Stimulated activated memory B cell treated with anti-CD40 and anti-IgM and Interleukin-4, amounts not matched to agents 10 μg/mL and 1 μg/mL and 100 μg/mL, for 72 hours (primary cell): ENCODE measurements at places on chromosomes 4 and X.
A peak's percentile ranks its signal among the peaks of the same experiment; 100 is the strongest.

GRCh38 chr4:8510191-8510590 lies 69.6 kb downstream of the TRMT44 start:
- no peaks in the 10 kb centered on the region for H3K27me3 ChIP-seq
- H3K36me3 ChIP-seq, result no peaks in the 10 kb centered on the region
- H3K4me1 ChIP-seq, result no peaks in the 10 kb centered on the region
- H3K4me3 ChIP-seq, result no peak overlapping the region
- no peak for ATAC-seq

DNA sequence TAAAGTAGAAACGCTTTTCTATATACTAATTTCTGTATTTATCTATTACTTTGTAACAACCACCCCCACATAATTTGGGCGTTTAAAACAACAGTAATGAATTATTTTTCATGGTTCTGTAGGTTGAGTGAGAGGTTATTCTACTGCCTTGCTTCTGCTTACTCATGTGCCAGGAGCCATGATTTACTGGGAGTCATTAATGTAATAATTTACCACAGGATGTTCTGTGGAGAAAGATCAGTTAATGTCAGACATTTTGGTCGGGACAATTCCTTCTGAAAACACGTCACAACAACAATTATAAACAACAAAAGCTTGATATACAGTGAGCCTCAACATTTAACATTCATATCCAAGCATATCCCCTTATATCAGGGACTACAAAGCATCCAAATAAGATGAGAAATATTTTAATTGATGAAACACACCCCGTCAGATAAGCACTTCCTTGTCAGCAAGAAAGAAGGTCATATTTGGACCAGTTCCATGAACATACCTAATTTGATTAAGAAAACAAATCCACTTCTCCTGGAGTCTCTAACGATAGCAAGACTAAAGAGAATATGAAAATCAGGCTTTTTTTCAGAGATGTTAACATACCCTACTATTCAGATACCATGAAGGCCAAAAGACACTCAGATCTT lies 238.5 kb downstream of the PRDM5 start:
- no peak overlapping the region for H3K27ac ChIP-seq
- H3K4me3 ChIP-seq, result no peak overlapping the region
- no peaks in the 10 kb centered on the region for H3K27me3 ChIP-seq

DNA sequence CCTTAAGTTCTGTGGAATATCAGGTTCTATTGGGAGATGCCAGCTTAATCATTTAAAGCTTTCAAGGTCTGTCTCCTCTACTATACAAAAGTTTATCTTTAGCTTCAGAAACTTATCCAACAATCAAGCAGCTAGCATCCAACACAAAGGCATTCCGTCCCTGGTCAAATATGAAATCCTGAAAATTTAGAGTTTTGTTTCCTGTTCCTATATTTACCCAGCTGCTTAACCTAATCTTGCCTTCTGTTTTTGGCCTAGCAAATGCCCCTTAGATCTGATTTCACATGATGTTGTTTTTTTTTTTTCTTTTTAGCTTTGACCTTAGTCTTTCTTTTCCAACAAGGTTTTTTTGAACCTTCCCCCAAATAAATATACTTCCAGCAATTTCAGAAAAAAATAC lies 33.8 kb downstream of the FAM13A start:
- H3K36me3 ChIP-seq, result no peaks in the 10 kb centered on the region
- H3K27ac ChIP-seq, result no peak overlapping the region
- H3K27me3 ChIP-seq, result no peaks in the 10 kb centered on the region
- ATAC-seq, result no peak
- no peak overlapping the region for H3K4me3 ChIP-seq

GRCh38 chrX:55161581-55161980 lies 58.6 kb upstream of the PAGE5 start:
- H3K4me1 ChIP-seq, result peaks cover 8% of the 10 kb centered on the region
- no peak for ATAC-seq
- peak overlapping the region; percentile 86 for H3K4me3 ChIP-seq
- peak overlapping the region; percentile 85 for H3K27ac ChIP-seq

DNA sequence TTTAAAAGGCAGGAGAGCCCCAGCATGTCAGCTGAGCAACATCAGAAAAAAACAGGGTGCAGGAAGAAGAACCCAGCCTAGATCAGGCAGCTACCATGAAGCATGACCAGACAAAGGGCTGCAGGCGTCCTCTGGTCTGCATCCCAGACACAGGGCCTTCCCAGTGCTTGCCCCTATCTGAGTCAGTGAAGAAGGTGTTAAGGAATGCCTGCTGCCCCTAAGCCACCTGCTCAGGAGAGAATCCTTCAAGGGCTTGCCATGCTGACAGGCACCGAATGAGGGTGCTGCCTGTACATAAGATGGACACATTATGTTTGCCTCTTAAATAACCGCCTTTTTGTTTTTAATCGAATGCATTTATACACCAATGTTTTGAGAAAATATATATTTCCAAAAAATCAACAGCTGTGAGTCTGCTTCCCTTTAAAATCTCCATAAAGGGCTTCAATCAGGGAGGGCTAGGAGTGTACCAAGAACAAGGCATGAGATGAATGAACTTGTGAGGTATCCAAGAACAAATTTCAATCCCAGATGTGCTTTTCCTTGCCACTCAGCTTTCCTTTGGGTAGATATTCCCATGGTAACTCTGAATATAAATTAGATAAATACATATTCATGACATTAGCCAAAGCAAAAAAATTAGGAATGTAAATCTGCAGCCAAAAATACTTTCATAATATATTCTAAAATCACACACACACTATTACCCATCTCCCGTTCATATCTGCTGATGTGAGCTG lies 85.1 kb downstream of the SLC9A7 start:
- no peak overlapping the region for H3K4me3 ChIP-seq
- no peak for ATAC-seq
- H3K27me3 ChIP-seq, result no peaks in the 10 kb centered on the region
- H3K36me3 ChIP-seq, result peaks cover 15% of the 10 kb centered on the region
- H3K27ac ChIP-seq, result no peak overlapping the region
- H3K4me1 ChIP-seq, result no peaks in the 10 kb centered on the region

GRCh38 chr4:150619042-150619441 lies 37.1 kb downstream of the MAB21L2 start:
- ATAC-seq, result no peak
- no peaks in the 10 kb centered on the region for H3K4me1 ChIP-seq
- H3K27ac ChIP-seq, result no peak overlapping the region
- no peaks in the 10 kb centered on the region for H3K27me3 ChIP-seq

DNA sequence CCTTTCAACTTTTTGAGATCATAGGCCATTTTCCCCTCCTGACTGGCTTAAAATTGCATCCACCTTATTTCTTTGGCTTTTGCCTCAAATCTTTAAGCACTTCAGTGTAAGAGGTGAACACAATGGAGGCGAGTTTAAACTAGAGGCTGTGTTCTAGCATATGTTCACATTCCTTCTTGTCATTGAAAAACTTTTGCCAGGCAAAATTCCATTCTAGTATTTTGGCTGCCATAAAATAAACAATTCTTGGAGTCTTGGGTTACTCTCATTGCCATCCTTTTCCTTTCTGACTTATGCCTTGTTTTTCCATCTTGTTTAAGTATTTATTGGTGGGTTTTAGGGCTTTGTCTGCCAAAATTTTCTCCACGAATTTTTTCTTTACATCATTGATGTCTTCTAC lies 137.3 kb upstream of the ANXA10 start:
- H3K4me1 ChIP-seq, result no peaks in the 10 kb centered on the region
- no peaks in the 10 kb centered on the region for H3K27me3 ChIP-seq
- no peak for ATAC-seq
- no peak overlapping the region for H3K4me3 ChIP-seq
- H3K27ac ChIP-seq, result no peak overlapping the region

GRCh38 chr4:101806914-101807313 lies 16.4 kb downstream of the BANK1 start:
- H3K36me3 ChIP-seq, result peaks cover 37% of the 10 kb centered on the region
- H3K4me1 ChIP-seq, result peaks cover 68% of the 10 kb centered on the region
- H3K27me3 ChIP-seq, result no peaks in the 10 kb centered on the region
- peak overlapping the region; percentile 71 for H3K4me3 ChIP-seq
